Activated T-cell treated with anti-CD3 and anti-CD28 coated beads for 48 hours (primary cell): ENCODE measurements at places on chromosomes 11 and 22.

GRCh38 chr11:92226331-92227229, 2.0 kb downstream of the FAT3 start:
- DNase-seq, result no peak

GRCh38 chr11:67051180-67051893, 5.3 kb upstream of the RHOD start:
- DNase-seq, result no peak

GRCh38 chr11:127074151-127074761, 73.7 kb upstream of the KIRREL3 start:
- no peak for DNase-seq

DNA sequence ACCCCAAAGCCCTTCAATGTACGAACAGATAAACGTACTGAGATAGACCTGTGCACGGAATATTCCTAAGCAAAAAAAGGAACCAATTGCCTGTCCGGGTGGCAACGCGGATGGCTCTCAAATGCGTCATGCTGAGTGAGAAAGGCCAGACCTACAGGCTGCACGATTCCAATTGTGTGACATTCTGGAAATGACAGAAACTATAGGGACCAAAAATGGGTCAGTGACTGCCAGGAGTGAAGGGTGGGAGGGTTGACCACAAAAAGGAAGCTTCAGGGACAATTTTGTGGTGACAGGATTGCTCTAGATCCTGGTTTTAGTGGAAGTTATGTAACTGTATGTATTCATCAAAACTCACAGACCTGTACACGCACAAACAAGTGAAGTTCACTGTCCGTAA, 24.0 kb upstream of the SYT8 start:
- DNase-seq, result no peak

DNA sequence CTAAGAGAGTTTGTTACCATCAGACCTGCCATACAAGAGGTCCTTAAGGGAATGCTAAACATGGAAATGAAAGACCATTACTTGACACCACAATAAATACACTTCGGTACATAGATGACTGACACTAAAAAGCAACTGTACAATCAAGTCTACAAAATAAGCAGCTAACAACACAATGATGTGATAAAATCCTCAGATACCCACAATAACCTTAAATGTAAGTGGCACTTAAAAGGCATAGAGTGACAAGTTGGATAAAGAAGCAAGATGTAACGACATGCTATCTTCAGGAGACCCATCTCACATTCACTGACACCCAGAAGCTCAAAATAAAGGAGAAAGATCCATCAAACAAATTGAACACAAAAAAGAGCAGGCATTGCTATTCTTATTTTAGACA, 107.6 kb downstream of the LRRC4C start:
- DNase-seq, result no peak

DNA sequence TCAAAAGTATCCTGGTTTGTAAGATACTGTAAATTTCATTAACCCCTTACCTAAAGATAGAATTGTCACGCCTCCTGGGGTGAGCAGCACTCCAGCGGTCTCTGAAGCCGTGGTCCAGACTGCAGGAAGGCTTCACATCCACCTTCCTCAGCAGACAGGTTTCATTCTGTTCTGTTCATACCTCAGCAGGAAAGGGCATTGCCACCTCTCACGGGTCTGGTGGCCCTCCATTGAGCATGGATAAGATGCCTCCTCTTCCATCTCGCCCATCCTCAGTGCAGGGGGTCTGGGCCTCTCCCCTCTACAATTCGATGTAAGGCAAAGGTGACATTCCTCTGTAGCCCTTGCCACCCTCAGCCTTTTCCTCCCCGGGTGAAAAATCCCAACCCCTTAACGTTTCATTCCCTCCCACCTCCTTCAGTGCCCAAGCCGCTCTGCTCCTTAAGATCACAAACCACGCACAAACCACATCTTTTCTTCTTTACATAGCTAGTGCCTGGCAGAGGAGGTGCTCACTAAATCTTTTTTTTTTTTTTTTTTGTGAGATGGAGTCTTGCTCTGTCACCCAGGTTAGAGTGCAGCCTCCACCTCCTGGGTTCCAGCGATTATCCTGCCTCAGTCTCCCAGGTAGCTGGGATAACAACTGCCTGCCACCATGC, 28.5 kb downstream of the RPUSD4 start:
- DNase-seq, result no peak

GRCh38 chr11:562046-562645, 1.4 kb downstream of the RASSF7 start:
- no peak for DNase-seq

DNA sequence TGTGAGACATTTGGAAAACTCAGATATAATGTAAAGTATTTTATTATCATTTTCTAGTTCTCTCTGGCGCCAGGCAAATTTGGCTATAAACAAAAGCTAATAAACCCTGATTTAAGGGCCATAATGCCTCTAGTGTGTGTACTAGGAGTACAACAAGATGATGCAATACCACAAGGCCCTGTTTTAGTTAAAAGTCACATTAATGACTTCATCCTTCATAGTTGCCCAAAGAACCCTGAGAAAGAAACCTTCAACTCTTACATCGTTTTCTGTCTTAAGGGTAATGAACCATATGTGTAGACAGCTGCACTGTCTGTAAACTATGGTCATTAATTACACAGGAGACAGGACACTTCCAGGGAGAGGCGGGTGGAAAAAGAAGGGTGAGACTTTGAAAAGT, 538.4 kb downstream of the FAM181B start:
- no peak for DNase-seq

DNA sequence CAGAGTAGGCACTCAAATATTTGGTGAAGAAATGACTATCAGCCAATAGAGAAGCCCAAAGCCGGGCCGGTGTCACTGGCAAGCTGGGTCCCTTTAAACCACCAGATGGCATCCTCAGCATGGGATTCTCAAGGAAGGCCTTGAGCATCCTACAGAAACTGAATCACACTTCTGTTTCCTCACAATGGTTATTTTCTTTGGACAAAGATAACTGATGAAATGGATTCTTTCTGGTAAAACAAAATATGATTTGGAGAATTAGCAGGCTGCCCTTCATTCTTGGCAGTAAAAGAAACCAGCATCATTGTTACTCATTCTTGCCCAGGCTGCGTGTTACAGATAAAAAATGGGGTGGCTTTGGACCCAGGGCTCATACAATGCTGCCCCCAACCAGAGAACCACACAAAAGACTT, 30.3 kb upstream of the ASPHD2 start:
- peak; percentile 48 for DNase-seq

DNA sequence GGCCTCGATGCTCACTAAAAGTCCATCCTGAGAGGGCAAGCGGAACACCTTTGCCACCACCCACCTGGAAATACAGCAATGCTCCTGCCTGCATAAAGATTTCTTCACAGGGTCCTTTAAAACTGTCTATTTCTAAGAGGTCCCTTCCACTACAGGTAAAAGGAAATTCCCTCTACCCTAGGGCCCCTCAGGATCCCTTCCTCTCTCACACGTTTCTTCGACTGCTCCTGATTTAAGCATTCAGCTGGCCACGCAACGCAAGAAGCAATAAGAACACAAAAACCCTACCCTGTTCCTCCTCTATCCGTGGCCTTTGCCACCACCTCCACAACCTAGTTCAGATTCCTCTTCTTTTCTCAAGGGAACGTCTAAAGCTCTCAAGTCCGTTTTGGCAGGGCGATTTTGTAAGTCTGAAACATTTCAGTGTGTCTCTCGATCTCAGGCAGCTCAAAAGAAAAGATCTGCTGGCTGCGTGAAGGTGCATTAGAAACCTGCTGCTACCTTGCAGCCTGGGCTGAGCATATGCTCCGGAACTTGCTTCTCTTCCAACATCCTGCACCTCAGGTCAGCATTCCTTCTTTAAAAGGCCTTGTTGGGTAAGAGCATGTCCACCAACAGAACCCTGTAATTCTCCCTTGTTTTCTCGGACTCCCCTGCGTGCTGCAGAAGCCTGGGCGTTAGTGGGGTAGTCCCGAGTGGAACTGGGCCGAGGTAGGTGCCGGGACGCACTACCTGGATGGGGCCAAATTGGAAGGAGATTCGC, 1.6 kb downstream of the LGR4 start:
- DNase-seq, result no peak

DNA sequence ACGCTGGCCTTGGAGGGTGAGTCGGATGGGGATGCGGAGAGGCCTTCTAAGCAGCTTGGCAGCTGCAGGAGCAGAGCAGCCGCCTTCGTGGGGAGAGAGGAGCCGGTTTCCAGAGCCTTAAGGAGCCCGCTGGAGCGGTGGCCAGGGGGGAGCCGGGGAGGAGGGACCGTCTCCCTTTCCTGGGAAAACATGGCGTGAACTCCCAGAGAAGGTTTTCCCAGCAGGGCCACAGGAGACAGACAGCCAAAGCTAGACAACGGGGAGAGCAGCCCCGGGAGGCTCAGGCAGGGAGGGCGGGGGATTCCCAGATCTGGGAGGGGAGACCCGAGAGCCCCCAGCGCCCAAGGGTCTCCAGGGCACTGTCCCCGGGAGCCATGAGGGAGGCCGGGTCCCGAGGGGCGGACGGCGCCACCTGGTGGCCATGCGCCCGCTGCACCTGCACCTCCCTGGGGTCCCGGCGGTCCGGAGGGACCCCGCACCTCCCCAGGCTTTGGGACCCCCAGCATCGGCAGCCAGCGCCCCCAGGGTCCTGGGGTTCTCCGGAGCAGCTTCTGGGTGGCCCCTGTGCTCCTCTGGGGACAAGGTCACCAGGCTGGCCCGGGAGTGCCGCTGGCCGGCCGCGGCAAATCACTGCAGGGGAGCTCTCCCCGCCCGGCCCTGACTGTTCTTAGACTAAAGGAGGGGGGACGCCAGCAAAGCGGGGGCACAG, 2.4 kb upstream of the SYT8 start:
- DNase-seq, result peak; percentile 67

GRCh38 chr11:42960521-42961088, 351.2 kb upstream of the API5 start:
- no peak for DNase-seq

- DNase-seq, result no peak
Measured at GRCh38 chr11:129453293-129453721, 77.7 kb downstream of the BARX2 start.

- DNase-seq, result no peak
Measured at GRCh38 chr11:99535819-99536218, 515.1 kb downstream of the CNTN5 start.

DNA sequence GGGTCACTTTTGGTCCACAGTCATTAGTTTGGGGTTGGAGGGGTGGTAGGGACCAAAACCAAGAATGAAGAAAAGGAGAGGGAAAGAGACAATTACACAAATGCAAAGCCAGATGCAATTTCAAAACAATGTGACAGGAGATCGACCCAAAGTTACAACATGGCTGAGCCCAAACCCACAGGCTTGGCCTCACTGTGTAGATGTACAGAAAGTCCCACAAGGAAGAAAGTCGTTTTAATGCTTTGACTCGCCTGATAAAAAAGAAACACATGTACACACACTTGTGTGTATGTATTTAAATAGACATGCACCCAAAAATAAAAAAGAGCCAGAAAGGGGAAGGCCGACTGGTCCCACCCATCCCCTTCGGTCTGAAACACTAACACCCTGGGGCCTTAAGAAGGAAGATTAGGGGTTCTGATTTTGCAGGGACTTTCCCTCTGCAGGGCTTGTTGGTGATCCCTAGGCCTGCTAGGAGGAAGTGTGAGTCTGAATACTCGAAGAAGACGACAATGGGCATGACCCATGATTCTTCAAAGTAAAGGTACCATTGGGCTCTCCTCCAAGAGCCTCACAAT, 104.1 kb downstream of the ETS1 start:
- no peak for DNase-seq

- no peak for DNase-seq
Measured at GRCh38 chr11:61826930-61827570, 1.1 kb upstream of the FADS2 start.

DNA sequence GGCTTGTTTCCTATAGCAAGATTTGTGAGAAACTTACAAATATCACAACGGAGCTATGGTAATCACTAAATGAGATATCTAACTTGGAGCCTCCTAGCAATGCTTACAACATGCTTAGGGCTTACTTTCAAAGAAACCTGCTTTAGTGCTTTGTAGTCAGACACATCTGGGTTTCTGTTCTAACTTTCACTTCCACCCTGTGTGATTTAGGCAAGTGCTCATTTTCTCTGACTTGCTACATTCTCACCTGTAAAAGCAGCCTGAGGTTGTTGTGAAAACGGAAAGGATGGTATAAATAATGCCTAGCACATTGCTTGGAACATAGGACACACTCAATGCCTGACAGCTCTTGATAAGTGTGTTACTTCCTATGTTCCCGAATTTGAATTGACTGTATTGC, 45.6 kb downstream of the LRRC4C start:
- DNase-seq, result no peak

- DNase-seq, result no peak
Measured at GRCh38 chr11:95093548-95093947, 3.9 kb downstream of the ENDOD1 start.

- no peak for DNase-seq
Measured at GRCh38 chr22:31504282-31504681, 7.9 kb downstream of the SFI1 start.

DNA sequence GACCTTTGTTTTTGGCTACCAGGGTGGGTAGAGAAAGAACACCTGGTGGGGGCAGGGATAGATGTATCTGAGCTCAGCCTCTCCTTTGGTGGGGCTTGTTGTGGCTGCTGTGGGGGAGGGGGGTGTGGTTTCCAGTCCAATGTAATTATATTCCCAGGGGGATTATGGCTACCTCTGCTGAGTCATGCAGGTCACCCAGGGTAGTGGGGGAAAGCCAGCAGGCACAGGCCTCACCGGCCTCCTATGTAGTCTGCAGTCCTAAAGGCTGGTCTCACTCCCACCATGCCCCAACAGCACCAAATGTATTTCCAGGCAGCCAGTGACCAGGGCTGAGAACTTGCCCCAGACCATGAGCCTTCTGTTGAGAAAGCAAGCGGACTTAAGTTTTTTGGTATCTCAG, 119.6 kb downstream of the DYNC2H1 start:
- no peak for DNase-seq

DNA sequence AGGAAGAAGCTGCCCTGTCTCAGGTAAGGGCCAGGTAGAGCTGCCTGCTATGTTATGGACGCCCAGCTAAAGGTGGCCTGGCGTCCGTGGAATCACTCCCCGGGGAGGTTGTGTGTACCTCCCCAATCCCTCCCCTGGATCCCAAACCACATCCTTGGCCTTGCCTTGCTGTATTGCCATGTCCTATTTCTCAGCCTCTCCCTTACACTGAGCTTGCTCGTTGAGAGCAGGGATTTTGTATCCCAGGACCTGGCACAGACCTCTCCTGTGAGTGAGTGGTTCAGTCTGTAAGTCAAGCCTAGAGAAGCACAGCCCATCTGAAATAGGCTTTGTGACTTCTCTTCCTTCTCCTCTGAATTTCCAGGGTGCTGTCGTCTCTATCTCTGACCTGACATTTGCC, 53.9 kb downstream of the TRAF6 start:
- no peak for DNase-seq

- no peak for DNase-seq
Measured at GRCh38 chr11:46718155-46719019, 626 bp upstream of the F2 start.

DNA sequence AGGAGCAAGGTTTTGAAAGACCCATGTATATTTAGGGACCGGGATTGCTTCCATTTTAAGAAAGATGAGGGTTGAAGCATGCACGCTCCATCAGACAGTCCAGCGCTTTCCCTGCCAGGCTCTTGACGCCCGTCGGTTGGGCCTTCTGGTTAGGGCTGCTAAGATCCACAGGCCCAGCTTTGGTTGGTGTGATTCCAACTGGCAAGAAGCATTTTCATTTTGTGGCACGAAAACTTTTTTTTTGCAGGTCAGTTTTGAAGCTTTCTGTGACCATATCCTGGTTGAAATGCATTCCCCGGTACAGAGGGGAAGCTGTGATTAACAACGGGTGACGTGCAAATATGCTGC, 34.3 kb upstream of the MPPED1 start:
- no peak for DNase-seq

- no peak for DNase-seq
Measured at GRCh38 chr11:44263738-44264437, 46.1 kb downstream of the ALX4 start.

GRCh38 chr11:97786961-97787360, 1233.8 kb upstream of the CNTN5 start:
- no peak for DNase-seq
